ENCODE measurements at places on chromosomes 1 and 21. TPM values are rescaled to one million over a fixed set of nuclear protein-coding genes. Genes with fewer than 3 reads are reported as not detected.
A peak's percentile ranks its signal among the peaks of the same experiment; 100 is the strongest.

DNA sequence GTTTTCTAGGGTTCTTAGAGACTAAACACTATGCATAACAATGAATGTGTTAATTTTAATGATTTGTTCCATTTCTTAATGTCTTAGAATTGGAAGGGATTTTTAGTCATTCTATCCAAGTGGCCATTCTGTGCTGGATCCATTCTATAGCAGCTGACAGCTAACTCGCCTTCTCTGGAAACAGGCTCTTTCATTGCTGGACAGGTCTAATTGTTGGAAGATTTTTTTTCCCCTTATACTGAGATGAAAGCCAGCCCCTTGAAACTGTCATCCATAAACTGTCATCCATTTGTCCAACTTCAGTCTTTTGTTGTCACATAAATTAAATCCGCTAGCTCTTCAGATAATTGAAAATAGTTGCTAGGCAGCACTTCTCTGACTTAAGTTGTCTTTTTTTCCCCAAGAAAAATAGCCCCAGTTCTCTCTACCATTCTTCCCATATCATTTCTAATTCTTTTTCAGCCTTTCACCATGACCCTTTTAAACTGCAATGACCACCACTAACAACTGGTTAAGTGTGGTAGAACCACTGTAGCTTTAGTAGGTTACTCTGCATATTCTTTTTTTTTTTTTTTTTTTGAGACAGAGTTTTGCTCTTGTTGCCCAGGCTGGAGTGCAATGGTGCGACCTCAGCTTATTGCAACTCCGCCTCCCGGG lies 19.7 kb downstream of the AK4 start:
- no peak for DNase-seq

DNA sequence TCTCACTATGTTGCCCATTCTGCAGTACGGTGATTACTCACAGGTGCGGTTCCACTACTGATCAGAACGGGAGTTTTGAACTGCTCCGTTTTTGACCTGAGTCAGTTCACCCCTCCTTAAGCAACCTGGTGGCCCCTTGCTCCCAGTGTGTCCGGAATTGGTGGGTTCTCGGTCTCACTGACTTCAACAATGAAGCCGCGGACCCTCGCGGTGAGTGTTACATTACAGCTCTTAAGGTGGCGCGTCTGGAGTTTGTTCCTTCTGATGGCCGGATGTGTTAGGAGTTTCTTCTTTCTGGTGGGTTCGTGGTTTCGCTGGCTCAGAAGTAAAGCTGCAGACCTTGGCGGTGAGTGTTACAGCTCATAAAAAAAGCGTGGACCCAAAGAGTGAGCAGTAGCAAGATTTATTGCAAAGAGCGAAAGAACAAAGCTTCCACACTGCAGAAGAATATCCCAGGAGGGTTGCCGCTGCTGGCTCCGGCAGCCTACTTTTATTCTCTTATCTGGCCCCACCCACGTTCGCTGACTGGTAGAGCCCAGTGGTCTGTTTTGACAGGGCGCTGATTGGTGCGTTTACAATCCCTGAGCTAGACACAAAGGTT lies 17.6 kb upstream of the PARP1 start:
- no peak for DNase-seq

DNA sequence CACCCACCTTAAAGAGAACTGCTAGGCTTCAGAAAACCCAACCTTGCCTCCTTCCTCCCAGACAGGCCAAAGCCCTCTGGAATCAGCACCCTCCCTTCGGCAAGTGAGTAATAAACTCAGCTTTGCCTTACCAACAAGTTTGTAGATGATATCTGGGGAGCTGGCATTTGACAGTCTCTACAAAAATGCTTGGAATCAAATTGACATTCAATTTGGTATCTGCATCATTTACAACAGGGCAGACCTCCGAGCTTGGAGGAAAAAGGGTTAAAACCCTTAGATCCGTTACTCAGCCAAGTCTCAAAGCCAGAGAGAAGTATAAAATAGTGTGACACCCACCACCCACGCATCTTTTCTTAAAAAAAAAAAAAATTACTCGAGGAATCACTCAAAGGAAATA lies 149.3 kb upstream of the EDN2 start:
- DNase-seq: no peak

GRCh38 chr1:118257946-118258345 lies 72.9 kb upstream of the SPAG17 start:
- DNase-seq: no peak

GRCh38 chr1:74526708-74527107 lies 14.3 kb upstream of the LRRC53 start:
- no peak for DNase-seq

GRCh38 chr1:221620437-221621384 lies 121.2 kb downstream of the DUSP10 start:
- peak; percentile 47 for DNase-seq

DNA sequence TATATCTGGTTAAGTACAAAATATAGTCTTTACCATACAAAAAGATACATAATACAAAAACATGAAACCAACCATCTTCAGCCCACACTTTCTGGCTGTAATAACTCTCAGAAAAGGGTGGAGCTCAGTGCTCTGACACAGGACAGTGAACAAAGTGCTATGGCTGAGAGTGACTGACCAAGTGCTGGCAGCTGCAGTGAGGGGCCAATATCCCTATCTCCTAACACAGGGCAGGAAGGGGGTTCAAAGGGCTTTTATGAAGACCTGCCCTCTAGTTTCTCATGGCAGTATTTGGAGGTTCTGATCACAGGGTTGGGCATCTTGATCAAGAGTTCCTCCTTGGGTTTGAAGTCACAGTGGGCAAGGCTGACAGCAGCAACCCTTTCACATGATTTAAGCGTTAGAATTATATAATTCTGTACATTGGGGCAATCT lies 3.9 kb downstream of the TXNIP start:
- DNase-seq: no peak

- DNase-seq: no peak
These were observed 60.7 kb downstream of the ADARB1 start for GRCh38 chr21:45135122-45135521.

- no peak for DNase-seq
These were observed 11.8 kb downstream of the PDPN start for GRCh38 chr1:13595411-13595810.

DNA sequence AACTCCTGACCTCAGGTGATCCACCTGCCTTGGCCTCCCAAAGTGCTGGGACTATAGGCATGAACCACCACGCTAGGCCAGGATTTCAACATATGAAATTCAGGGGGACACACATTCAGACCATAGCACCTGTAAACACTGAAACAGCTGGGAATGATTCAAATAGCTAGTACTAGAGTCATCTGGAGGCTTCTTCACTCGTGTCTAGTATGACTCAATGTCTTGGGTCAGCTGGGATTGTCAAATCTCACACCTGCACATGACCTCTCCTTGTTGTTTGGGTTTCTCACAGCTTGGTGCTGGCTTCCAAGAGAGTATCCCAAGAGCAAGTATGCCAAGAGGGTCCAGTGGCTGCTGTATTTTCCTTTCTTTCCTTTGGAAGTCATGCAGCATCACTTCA lies 75.1 kb downstream of the PGM1 start:
- peak; percentile 39 for DNase-seq

KRTAP19-3 gene
- total RNA-seq: not detected

DNAJC28 gene
- 1.3 TPM for total RNA-seq

DENND2D gene
- total RNA-seq: 23.7 TPM

ZNF683 gene
- total RNA-seq: not detected

TLCD4 gene
- 0.53 TPM for total RNA-seq

AJAP1 gene
- total RNA-seq: 0.26 TPM
